ENCODE measurements at places on chromosomes 7 and 10. TPM values are rescaled to one million over a fixed set of nuclear protein-coding genes. Genes with fewer than 3 reads are reported as not detected.

IFIT1B gene
- not detected for total RNA-seq

CDHR1 gene
- 1.3 TPM for total RNA-seq

IGFBP1 gene
- total RNA-seq = 3.0 TPM

- DNase-seq = no peak
Observed at GRCh38 chr7:36787933-36788378, 63.7 kb upstream of the AOAH start.

DNA sequence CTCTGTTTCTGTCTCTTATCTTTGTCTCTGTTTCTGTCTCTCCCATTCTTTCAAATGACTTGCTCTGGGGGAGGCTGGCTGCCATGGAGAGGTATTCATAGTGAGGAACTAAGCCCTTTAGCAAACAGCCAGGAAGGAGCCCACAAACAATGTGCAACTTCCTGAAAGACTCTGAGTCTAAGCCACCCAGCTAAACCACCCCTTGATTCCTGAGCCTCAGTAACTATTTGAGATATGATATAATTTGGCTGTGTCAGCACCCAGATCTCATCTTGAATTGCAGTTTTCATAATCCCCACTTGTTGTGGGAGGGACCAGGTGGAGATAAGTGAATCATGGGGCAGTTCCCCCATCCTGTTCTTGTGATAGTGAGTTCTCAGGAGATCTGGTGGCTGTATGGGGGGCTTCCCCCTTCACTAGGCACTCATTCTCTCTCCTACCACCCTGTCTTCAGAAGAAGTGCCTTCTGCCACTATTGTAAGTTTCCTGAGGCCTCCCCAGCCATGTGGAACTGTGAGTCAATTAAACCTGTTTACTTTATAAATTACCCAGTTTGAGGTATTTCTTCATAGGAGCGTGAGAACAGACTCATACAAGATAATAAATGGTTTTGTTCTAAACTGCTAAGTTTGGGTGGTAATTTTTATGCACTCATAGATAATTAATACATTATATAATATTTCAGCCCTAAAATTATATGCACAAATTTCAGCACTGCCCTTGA lies 121.2 kb upstream of the FOXP2 start:
- no peak for DNase-seq

GRCh38 chr7:69114374-69114773 lies 483.9 kb upstream of the AUTS2 start:
- no peak for DNase-seq

GRCh38 chr10:44828508-44829142 lies 82.5 kb upstream of the TMEM72 start:
- no peak for DNase-seq

DNA sequence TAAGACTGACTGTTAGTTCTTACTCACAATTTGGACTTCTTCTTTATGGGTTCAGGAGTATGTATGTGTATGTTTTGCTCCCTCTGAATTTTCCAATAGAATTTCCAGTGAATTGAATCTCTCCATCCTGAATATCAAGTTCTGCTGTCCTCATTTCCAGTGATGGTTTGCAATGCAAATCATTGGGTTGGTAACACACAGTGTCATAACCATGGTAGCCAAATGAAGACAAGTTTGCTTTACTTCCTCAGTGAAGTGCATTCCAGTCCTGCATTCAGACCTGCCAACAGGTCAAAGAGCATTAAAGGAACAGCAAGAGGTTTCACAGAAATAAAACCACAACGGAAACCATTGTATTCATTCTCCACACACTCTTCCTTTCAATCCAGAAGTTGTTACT lies 15.2 kb downstream of the ITPRID1 start:
- DNase-seq = no peak

DNA sequence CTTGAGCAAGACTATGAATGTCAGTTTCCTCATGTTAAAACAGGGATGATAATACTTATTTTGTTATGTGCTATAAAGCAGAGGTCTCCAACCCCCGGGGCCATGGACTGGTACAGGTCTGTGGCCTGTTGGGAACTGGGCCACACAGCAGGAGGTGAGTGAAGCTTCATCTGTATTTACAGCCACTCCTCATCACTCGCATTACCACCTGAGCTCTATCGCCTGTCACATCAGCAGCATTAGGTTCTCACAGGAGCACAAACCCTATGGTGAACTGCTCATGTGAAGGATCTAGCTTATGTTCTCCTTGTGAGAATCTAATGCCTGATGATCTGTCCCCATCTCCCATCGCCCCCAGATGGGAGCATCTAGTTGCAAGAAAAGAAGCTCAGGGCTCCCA lies 365.3 kb upstream of the SMIM30 start:
- DNase-seq = no peak

- no peak for DNase-seq
Observed at GRCh38 chr7:151895631-151896031, 18.7 kb upstream of the PRKAG2 start.

- no peak for DNase-seq
Observed at GRCh38 chr7:107998660-107999480, 4.1 kb downstream of the LAMB1 start.

All from endothelial cell (in vitro differentiated cells).